ENCODE measurements at places on chromosomes 7 and 10. TPM values are rescaled to one million over a fixed set of nuclear protein-coding genes. Genes with fewer than 3 reads are reported as not detected.

DNA sequence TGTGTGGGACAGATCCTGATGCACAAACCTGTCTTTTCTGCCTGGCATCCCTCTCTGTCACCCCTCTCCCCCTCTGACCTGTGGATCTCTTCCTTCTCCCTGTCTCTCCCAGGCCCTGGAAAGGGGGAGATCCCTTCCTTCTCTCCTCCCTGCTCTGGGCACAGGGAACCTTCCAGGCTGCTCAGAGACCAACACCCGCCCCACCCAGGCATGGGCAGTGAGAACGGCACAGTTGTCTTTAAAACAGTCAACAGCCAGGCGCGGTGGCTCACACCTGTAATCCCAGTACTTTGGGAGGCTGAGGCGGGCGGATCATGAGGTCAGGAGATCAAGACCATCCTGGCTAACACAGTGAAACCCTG is 34.7 kb downstream of the KCNH2 start:
- DNase-seq: no peak

DNA sequence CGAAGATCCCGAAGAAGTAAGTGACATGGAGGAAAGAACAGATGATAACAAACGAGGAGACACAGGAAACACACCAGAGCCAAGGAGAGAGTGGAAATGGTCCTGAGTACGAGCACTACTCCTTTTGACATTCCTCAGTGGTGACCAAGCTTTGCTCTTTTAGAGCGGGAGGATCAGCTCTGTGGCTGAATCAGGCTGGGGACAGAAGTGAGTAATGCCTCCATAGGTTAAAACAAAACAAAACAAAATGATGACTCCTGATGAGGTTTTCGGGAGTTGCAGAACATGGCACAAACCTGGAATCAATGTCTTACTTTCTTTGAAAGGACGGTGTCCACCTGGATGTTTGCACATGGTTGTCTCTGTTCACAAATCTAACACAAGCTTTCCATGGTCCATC is 30.3 kb upstream of the TCF7L2 start:
- DNase-seq: peak; percentile 90

- DNase-seq: peak; percentile 87
Measured at GRCh38 chr10:91190388-91190870, 30.0 kb upstream of the PCGF5 start.

GRCh38 chr10:60135020-60135419 is 228.7 kb upstream of the CCDC6 start:
- DNase-seq: no peak

DNA sequence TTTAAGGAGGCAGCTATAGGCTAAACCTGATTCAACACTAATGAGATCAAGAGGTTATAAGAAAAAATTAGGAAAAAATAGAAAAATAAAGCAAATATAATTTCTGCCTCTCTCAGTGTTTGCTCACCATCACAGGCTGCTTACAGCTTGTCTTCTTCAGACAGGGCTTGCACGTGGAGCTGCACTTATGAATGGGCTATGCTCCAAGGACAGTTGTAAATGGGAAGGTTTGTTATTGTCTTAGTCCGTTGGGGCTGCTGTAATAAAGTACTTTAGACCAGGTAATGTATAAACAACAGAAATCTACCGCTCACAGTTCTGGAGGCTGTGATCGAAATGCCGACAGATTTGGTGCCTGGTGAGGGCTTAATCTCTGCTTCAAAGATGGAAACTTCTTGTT is 219.8 kb downstream of the NEBL start:
- DNase-seq: no peak

DNA sequence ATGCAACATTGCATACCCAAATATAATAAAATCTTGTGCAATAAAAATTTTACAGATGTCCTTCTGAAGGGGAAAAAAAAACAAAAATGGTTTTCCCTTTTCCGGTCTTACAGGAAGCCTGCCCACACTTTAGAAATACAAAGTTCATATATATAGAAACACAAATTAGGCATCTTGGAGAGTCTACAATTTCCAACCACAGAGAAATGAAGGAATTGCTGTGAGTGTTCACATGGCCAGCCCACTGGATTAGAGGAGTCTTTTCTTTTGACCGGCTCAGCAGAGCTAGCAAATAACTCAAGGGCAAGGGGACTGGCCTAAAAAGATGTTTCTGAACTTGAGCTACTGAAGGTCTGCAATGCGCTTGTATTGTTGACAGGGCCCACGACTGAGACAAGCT is 92.4 kb downstream of the GLI3 start:
- peak; percentile 63 for DNase-seq

- no peak for DNase-seq
Measured at GRCh38 chr7:31023877-31024276, 28.2 kb upstream of the ADCYAP1R1 start.

OPALIN gene
- total RNA-seq: not detected

CFAP43 gene
- not detected for total RNA-seq

Measured in GM23248 (cell line).